NCI-H187 (cell line): ENCODE measurements at places on chromosomes 7 and 10.

GRCh38 chr10:78604721-78605120 lies 464.0 kb upstream of the ZMIZ1 start:
- no peak for DNase-seq

GRCh38 chr7:24191362-24191761 lies 92.6 kb upstream of the NPY start:
- DNase-seq: no peak

DNA sequence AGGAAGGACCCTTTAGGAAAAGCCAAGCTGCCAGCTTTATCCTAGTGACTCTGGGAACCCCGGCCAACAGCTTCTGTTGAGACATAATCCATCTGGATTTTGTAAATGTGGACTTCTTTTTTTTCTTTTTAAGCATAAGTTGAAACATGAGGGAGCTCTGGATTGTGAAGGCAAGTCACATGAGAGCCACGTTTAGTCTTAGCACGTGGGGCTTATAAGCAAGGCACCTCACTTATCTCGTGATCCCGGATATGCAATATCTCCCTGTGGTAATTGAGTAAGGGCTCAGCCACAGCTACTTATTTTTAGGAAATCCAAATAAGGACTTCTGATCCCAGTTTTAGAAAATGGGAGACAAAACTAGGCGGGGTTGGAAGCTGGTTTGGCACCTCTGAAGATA lies 111.2 kb upstream of the PTN start:
- no peak for DNase-seq

GRCh38 chr7:90242369-90243168 lies 2.4 kb upstream of the CFAP69 start:
- no peak for DNase-seq

GRCh38 chr10:69223028-69223342 lies 2.9 kb downstream of the HKDC1 start:
- no peak for DNase-seq

- no peak for DNase-seq
These were observed 276.8 kb upstream of the PFKP start for GRCh38 chr10:2790396-2791188.

DNA sequence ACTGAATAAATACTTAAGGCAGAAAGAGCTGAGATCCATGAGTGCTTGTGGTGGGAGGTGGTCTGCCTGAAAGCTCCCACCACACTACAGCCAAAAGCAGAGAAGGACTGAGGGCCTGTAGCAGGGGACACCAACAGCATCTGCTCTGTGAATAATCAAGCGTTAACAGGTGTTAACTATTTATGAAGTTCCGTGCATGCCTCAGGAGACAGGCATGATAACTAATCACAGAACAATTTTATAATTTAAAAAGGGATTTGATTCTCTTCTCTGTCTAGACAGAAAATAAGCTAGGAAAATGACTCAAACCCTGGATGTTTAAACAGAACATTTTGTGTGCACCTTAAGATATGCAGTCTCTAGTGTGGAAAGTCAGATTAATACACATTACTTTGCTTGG lies 61.5 kb upstream of the GHITM start:
- DNase-seq: no peak

- no peak for DNase-seq
These were observed 182.8 kb upstream of the PHYHIPL start for GRCh38 chr10:58993480-58994221.

- no peak for DNase-seq
These were observed 32.2 kb upstream of the GPNMB start for GRCh38 chr7:23214423-23214822.
